OCI-LY7 (cell line): ENCODE measurements at places on chromosomes 12 and 14.

GRCh38 chr12:40263616-40264409 lies 39.0 kb downstream of the LRRK2 start:
- DNase-seq: peak; percentile 33

GRCh38 chr12:87813476-87814234 lies 215.5 kb downstream of the C12orf50 start:
- DNase-seq: no peak

DNA sequence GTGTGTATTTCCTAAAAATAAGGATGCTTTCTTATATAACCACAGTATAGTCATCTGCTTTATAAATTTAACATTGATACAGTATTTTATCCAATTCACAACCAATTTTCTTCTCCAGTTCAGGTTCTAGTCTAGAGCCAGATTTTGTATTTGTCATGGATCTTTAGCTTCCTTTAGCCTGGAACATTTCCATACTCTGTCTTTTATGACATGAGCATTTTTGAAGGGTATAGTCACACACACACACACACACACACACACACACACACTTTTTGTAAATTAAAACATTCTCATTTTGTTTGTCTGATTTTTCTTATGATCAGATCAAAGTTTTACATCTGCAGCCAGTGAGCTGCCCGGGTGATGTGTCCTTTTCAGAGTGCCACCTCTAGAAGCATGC lies 25.4 kb downstream of the CGRRF1 start:
- no peak for DNase-seq

GRCh38 chr14:50936882-50937281 lies 7.4 kb downstream of the PYGL start:
- DNase-seq: no peak

DNA sequence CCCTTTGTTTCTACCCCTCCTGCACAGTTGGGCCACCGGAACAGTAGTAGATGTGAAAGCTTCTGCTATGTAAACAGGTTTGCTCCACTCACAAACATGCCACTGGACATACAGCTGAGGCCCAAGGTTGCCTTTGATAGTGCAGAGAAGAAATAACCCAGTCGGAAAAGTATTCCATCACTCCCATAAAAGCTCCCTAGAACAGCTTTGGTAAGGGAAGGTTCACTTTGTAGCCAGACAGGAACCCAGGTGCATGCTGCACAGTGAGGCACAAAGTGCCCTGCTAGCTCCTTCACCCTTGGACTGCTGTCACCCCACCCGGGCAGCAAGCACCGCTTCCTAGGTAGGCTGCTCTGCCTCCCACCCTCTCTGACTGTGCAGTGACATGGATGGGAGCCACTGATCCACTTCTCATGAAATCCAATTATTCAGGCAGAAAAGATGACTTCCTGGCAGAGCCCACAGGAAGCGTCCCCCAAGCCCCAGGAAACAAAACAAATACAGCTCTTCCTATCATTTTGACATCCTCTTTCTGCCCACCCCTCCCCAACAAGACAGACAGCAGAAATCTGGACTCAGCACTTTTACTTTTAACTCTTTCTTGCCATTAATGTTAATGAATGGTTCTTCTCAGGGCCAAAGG lies 100.2 kb downstream of the SRGAP1 start:
- DNase-seq: no peak

GRCh38 chr12:8609061-8609570 lies 3.5 kb downstream of the AICDA start:
- peak; percentile 67 for DNase-seq

DNA sequence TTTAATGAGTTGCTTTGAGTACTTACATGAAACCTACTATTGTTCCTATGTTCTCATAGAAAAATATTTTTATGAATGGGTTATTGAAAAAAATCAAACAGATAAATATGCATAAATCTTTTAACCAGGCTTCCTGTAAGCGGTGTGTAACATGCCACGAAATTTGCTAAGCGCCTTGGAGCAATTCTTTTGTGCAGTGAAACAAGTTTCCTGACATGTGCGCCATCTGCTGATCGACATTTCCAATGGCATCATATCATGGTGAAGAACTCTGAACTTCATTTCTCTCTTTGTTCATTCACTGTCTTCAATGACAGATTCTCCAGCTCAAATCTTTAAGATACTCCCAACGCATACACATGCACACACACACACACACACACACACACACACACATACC lies 145.6 kb upstream of the NAV3 start:
- DNase-seq: peak; percentile 55

DNA sequence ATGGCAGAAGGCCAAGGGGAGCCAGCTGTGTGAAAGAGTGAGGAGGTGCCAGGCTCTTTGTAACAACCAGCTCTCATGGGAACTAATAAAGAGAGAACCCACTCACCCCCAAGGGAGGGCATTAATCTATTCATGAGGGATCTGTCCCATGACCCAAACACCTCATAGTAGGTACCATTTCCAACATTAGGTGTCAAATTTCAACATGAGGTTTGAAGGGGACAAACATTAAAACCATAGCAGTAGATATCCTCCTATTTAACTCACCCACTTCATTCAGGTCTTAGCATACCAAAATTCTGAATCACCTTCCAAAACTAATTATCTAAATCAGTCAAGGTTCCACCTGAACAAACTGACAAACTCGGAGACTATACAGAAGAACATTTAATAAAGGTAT lies 75.3 kb downstream of the PPFIA2 start:
- DNase-seq: no peak

- DNase-seq: no peak
Measured at GRCh38 chr14:30153717-30154116, 226.1 kb upstream of the PRKD1 start.

DNA sequence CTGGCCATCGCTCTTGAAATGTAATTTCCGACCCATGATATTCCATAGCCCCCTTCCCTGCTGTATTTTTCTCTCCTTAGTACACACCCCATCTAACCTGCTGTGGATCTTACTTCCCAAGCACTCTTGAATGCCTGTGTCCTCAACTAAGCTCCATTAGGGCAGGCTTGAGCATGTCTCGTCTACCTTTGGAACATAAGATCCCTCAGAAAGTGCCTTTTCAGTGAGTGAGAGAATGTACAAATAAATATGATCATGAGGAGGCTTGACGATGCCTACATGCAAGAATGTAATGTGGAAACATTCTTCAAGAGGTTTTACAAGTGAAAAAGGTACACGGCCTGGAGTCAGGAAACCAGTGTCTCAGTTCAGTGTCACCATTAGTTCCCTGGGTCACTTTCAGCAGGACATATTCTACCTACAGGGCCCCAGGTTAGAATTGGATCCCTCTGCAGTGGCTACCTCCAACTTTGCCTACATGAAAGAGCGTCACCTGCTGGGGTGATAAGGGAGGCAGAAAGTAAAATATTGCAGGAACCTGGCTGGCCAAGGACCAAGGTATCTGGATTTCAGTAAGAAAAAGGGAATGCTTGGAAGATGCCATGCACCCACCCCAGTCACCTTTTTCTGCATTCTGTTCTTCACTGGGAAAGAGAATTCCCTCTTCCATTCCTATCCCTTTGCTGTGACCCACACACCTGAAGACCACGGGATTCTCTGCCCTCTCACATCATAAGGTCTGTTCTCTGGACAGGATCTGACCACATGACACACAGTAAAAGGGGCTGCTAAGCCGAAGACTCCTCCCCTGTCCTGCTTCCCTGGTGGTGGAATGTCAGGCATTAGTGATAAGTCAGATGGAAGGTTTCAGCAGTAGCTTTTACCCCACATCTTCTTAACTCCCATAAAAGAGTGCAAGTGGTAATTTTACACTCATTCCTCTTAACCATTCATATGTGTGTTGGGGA lies 24.6 kb upstream of the SERPINA1 start:
- DNase-seq: no peak

DNA sequence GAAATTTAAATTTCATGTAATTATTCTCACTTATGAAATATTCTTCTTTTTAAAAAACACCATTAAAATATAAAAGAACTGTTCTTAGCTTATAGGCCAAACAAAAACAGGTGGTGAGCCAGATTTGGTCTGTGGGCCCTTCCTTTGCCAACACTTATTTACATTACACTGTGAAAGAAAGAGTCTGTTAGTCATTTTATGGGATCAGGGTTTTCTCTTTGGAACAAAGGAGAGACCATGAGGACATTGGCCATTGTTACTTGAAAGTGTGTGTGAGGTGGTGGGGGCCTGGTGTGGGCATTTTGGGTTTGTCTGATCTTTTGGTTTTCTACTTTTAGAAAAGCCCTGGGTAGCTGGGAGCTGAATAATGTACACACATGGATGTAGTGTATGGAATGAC lies 62.7 kb downstream of the TTC6 start:
- DNase-seq: no peak

DNA sequence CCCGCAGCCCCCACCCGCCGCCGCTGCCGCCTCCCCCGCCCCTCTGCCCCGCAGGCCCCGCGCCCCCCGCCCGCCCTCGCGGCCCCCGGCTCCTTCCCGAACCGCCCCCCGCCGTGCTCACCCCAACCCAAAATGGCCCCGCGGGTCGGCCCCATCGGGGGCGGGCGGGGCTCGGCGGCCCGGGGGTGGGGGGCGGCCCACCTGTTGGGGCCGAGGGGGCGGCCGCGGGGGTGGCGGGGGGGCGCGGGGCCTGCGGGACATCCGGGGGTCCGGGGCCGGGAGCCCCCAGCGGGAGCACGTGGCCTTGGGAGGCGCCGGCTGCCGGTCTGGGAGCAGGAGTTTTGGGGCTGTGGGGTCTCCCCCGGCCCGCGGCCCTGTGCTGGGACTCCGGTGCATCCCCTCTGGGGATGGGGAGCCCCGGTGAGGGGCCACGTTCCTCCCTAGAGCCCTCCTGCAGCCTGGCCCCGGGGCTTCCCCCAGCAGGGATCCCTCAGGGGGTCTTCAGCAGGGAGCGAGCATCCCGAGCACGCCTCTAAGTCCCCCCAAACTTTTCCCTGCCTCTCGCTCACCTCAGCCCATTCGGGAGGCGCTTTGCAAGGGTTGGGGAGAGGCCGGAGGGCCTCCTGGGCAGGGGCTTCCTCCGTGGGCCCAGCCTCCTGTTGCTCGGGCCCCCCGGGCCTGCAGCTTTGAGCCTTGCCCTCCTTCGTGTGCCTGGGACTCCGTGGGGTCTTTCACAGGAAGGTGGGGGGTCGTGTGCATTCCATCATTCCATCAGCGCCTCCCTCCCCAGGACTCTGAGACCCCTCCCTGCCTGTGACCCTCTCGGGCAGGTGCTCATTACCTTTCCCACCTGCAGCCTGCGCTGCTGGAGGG lies 710 bp downstream of the MTA1 start:
- peak; percentile 19 for DNase-seq

GRCh38 chr14:39615352-39615751 lies 183.1 kb upstream of the FBXO33 start:
- DNase-seq: no peak

DNA sequence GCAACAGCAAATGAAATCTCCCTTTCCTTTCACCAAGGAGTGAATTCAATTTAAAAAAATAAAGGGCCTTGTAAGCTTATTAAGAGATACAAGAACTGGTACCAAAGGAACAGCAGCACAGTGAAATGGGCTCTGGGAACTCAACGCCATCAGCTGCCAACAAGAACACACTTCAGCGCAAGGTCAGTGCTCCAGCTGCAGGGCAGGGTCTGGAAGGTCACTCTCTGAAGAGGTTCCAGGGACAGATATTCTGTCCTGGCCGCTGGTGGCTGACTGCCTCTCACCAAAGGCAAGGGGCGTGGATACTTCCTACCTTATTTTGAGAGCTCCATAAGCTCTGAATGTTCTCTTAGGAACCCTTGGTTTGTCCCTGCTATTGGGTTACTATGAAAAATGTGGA lies 186.6 kb downstream of the CALM1 start:
- DNase-seq: no peak

DNA sequence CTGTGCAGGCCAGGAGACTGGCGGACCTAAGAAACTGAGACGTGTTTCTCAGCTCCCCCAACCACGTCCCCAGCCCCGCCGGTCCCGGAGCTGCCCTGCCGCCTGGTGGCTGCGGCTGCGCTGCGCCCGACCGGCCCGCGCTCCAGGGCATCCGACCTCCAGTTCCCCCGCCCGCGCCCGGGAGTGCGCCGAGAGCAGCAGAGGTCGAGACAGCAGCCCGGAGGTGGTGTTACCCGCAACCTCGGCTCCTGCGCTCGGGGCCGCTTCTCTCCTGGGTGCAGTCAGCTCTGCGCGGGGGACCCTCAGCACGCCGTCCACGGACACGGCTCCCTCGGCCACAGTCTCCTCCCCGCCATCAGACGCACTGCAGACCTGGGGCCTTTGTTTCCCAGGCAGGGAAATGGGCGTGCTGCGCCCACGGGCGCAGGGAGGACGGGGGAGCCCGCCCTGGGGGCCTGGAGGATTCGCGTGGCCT lies 21.6 kb upstream of the GPR132 start:
- DNase-seq: peak; percentile 80

DNA sequence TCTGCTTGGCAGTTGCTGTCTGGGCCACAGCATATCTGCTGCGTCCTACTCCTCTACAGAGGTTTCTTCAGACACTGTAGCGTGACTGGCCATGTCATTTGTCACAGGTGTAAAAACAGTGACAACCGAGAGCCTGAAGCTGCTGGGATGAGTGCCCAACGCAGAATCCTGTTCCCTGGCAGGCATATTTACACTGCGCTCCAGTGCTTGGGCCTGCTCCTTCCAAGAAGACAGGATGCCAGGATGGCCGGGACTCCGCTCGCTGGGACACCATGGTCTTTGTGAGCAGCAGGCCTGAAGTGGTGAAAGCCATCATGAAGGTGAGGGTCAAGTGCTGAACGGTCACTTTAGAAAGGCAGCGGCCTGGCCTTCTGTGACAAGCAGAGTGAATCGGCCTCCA lies 171.4 kb downstream of the EMP1 start:
- no peak for DNase-seq

- no peak for DNase-seq
Measured at GRCh38 chr12:2457933-2458414, 336.8 kb upstream of the FKBP4 start.

DNA sequence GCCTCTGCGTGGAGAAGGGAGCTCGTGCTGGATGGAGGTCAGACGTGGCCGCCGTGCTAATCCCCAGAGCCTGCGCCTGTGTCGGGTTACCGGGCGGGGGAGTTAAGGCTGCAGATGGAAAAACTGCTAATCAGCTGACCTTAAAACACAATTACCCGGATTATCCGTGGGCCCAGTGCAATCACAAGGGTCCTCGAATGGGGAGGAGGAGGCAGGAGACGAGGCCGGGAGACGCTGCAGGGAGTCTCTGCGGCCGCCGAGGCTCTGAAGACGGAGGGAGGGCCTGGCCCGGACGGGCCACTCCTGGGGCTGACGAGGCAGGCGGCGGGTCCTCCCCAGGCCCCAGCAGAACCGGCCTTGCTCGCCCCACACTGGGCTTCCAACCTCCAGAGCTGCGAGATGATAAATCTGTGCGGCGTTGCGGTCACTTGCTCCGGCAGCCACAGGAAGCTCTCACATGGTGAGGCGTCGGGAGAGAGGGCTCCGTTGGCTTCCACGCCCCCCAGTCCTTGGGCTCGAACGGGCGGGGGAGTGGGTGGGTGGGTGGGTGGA lies 32.9 kb upstream of the FBRSL1 start:
- DNase-seq: no peak

- no peak for DNase-seq
Measured at GRCh38 chr12:67546746-67547145, 101.8 kb upstream of the DYRK2 start.
